ENCODE measurements at places on chromosomes 6 and 20. TPM values are rescaled to one million over a fixed set of nuclear protein-coding genes. Genes with fewer than 3 reads are reported as not detected.

Gene C20orf202
- total RNA-seq, result under 0.01 TPM

Gene HLA-A
- total RNA-seq, result 453 TPM

Gene WFDC12
- total RNA-seq, result not detected

Gene PGC
- not detected for total RNA-seq

Gene COL9A1
- not detected for total RNA-seq

Gene APMAP
- total RNA-seq, result 121 TPM

Gene LCA5
- total RNA-seq, result 4.8 TPM

Gene MOXD1
- 118 TPM for total RNA-seq

Gene MCM8
- 14.3 TPM for total RNA-seq

Gene ZNF217
- total RNA-seq, result 25.5 TPM

Gene MMUT
- 28.7 TPM for total RNA-seq

Gene PACRG
- 1.3 TPM for total RNA-seq

Gene FLRT3
- 5.0 TPM for total RNA-seq

Gene ADA
- total RNA-seq, result 2.6 TPM

Gene FAM209B
- not detected for total RNA-seq

Gene HTR1B
- 0.15 TPM for total RNA-seq

Gene UNC93A
- not detected for total RNA-seq

Gene CD83
- 4.5 TPM for total RNA-seq

Gene IL17F
- total RNA-seq, result not detected

Gene GSTA3
- not detected for total RNA-seq

Gene TULP1
- total RNA-seq, result 0.17 TPM

Gene SIM1
- total RNA-seq, result not detected

Gene ULBP1
- 0.44 TPM for total RNA-seq

Gene IRF4
- under 0.01 TPM for total RNA-seq

Gene CNBD2
- total RNA-seq, result 1.5 TPM

Gene MMS22L
- 6.9 TPM for total RNA-seq

Gene ILRUN
- total RNA-seq, result 46.3 TPM

Gene GINM1
- 56.6 TPM for total RNA-seq

Gene SPATA25
- 3.5 TPM for total RNA-seq

Gene FBXO5
- total RNA-seq, result 21.4 TPM

Gene RNASET2
- total RNA-seq, result 19.6 TPM

Gene SLC22A23
- 4.7 TPM for total RNA-seq

Gene CAGE1
- 0.17 TPM for total RNA-seq

Gene ADTRP
- 2.3 TPM for total RNA-seq

Gene ISM1
- total RNA-seq, result not detected

Gene MCHR2
- total RNA-seq, result not detected

Gene COL21A1
- 4.6 TPM for total RNA-seq

Gene RUNX2
- total RNA-seq, result 4.5 TPM

Gene VGLL2
- not detected for total RNA-seq

Gene COL11A2
- total RNA-seq, result 0.15 TPM

Gene RCAN2
- total RNA-seq, result 2.2 TPM

Measured in smooth muscle cell of trachea (primary cell).